Fibroblast of the aortic adventitia (primary cell): ENCODE measurements at places on chromosomes 6 and 20. TPM values are rescaled to one million over a fixed set of nuclear protein-coding genes. Genes with fewer than 3 reads are reported as not detected.
A peak's percentile ranks its signal among the peaks of the same experiment; 100 is the strongest.

- DNase-seq: no peak
Measured at GRCh38 chr20:49405696-49406095, 76.8 kb downstream of the KCNB1 start.

DNA sequence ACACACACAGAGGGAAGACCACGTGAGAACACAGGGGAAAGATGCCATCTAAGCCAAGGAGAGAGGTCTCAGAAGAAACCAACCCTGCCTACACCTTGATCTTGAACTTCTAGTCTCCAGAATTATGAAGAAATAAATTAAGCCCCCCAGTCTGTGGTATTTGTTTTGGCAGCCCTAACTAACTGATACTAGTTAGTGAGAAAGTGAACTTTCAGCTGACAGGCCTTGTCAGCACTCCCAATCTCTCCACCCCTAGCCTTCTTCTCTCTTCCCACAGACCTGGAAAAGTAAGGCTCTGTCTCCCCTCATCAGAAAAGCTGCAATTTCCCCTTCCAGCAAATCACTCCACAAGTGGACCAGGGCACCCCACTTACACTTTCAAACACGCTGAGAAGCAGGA lies 108.6 kb upstream of the CDYL start:
- DNase-seq: no peak

DNA sequence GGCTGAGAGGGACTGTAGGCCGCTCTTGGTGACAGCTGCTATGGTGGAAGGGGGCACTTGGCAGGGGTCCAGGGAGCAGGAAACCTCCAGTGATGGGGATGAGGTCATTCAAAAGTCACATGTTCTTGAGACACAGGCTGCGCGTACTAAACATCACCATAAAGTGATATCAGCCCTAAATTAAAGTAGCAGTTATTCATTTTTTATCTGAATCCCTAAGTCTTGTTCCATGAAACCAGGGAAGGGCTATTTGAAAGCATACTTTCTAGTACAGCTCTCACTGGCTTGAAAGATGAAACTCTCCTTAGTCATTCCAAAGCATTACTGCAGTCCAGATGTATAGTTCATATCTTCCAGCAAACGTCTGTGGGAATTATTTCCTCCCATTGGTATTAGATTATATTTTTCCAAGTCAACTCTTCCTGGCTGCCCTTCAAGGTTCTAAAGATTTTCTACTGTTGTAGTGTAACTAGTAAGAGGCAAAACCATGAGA lies 373.1 kb downstream of the CD109 start:
- peak; percentile 88 for DNase-seq

- DNase-seq: no peak
Measured at GRCh38 chr6:131387562-131388447, 185.2 kb upstream of the ARG1 start.

DNA sequence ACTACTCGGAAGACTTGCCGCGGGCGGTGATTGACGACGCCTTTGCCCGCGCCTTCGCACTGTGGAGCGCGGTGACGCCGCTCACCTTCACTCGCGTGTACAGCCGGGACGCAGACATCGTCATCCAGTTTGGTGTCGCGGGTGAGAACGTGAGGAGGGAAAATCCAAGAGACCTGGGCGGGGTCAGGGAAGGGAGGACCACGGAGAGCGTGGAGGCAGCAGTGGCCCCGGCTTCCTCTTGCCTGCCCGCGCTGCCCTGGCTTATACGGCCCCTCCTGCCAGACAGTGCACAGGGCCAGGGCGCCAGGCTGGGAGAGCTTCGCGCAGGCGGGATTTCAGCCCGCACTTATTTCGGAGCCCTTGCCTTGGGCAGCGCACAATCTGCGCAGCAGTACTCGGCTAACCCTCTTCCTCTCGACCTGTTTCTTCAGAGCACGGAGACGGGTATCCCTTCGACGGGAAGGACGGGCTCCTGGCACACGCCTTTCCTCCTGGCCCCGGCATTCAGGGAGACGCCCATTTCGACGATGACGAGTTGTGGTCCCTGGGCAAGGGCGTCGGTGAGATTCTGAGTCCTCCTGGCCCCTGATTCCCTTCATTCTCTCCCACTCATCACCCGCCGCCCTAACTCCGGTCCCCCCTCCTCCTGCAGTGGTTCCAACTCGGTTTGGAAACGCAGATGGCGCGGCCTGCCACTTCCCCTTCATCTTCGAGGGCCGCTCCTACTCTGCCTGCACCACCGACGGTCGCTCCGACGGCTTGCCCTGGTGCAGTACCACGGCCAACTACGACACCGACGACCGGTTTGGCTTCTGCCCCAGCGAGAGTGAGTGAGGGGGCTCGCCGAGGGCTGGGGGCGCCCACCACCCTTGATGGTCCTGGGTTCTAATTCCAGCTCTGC lies 2.0 kb downstream of the MMP9 start:
- DNase-seq: no peak

- no peak for DNase-seq
Measured at GRCh38 chr6:85417336-85417735, 32.5 kb upstream of the NT5E start.

- no peak for DNase-seq
Measured at GRCh38 chr6:148828047-148828446, 81.2 kb downstream of the UST start.

DNA sequence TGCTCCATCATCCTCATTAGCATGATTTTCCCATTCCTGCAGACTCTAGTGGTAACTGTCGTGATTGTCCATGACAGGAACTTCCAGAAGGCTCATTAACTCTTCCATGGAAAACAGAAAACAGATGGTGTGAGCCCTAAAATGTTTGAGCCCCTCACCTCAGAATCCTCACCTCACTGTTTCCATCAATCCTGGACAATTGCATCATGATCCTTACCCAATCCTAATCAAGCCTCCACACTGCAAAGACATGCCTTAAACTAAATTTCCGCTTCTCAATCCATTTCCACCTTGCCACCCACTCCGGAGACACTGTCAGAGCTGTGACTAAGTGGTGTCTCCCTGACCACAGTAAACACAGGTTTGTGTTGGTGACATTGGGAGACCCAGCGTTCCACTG lies 311.0 kb upstream of the JARID2 start:
- no peak for DNase-seq

GRCh38 chr6:39945626-39946025 lies 11.4 kb upstream of the MOCS1 start:
- DNase-seq: no peak

GRCh38 chr20:25007491-25008305 lies 15.1 kb upstream of the APMAP start:
- no peak for DNase-seq

DNA sequence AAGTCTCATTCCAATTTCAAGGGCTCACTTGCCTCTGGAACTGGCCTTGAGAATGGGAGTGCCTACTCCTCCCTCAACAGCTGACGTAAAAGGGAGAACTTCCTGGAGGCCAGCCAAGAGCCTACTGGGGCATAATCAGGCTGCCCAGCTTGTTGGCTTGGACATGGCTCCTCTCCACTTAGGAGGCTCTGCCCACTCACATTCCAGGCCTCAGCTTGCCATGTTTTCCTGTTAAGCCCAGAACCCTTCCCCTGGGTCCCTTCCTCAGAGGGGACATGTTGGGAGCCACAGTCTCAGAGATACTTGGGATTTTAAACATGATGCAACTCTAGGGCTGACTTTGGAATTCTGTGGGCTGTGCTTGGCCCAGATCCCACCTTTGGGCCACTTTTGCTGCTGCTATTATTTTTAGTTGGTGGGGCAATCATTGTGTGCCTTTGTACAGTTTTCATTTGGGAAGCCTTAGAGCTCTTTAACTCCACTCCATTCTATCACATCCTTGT lies 31.5 kb upstream of the ADTRP start:
- DNase-seq: peak; percentile 96

DNA sequence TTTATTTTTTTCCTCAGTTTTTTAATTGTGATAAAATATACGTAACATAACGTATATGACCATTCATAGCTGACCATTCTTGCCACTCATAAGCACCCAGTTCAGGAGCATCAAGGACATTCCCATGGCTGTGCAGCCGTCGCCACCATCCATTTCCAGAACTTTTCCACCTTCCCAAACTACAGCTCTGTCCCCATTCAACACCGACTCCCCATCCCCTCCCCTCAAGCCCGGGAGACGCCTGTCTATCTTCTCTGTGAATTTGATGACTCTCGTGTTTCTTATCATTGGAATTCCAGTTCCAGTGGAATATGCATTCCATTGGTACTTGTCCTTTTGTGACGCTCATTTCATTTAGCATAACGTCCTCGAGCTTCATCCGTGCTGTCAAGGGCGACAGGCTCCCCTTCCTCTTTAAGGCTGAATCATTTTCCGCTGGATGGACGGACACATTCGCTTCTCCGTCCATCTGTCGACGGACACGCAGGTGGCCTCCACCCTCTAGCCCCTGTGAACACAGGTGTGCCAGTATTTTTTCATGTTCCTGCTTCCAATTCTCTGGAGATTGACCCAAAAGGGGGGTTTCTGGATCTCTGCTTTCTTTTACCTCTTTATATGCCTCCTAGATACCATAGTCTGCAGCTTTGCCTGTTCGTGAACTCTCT lies 88.1 kb downstream of the YTHDF1 start:
- DNase-seq: no peak

- no peak for DNase-seq
Measured at GRCh38 chr20:21395666-21396598, 1.4 kb downstream of the NKX2-4 start.

- no peak for DNase-seq
Measured at GRCh38 chr6:112287577-112288225, 33.3 kb upstream of the LAMA4 start.

- DNase-seq: peak; percentile 83
Measured at GRCh38 chr6:124961777-124962638, at the start of gene RNF217. Gene RNF217 (plus strand): TSS chr6:124962437. CDS start chr6:124962545, 108 bp downstream.

GRCh38 chr6:518218-518617 lies 126.7 kb downstream of the IRF4 start:
- DNase-seq: peak; percentile 3

GRCh38 chr6:119476554-119476953 lies 127.0 kb upstream of the MAN1A1 start:
- no peak for DNase-seq

DNA sequence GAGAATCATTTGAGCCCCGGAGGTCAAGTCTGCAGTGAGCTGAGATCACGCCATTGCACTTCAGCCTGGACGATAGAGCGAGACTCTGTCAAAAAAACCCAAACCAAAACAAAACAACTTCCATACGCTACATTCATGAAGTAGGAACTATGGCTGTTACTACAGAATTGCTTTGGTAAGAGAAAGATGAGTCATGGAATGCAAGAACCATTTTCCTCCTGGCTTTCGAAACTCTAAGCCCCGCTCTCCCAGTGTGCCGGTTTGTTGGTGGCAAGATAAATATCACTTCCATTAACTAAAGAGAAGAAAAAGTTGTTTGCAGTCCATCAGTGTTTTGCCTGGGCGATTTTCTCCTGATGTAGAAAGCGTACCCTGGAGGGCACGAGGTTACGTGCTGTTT lies 61.3 kb downstream of the ZDHHC14 start:
- peak; percentile 16 for DNase-seq

GRCh38 chr6:347232-347631 lies 44.3 kb upstream of the IRF4 start:
- DNase-seq: no peak

GRCh38 chr6:116633685-116634084 lies 17.4 kb downstream of the RSPH4A start:
- DNase-seq: no peak

DNA sequence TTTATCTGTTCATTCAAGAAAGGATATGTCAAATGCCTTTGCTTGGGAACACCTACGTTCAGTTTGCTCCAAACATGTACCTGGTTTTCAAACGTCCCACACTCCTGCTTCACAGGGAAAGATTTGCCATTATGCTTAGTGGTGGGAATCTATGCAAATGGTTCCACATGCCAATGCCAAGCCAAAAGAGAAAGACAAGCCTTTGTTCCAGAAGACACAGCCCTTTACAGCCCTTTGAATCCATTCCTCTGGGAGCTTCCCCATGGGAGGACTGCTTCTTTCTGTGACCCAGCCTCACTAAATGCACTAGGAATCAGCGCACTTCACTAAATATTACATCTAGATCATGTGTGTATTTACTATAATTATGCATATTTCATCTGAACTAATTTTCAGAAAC lies 619.5 kb downstream of the PRKN start:
- DNase-seq: no peak

DNA sequence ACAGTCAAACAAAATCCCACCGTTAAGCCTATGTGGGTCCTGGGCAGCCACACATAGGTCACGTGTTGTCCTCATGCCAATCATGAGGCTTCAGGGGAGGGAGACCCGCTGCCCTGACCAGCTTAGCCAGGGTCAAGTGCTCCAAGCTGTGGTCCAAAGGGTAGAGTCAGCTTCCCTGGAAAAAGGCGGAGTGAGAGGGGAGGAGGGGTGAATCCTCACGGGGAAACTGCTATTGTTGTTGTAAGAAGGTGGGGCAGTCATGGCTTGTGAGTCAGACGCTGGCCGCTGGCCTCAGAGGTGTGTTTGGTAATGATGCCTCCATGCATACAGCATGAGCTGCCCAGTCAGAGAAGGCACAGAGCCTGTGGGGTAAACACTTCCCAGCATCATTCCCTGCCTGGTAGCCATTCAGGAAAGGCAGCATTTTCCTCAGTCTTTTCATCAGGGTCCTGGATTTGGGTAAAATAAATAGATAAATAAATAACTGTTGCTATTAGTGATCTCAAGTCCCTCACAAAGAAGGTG lies 8.7 kb downstream of the CST3 start:
- peak; percentile 92 for DNase-seq

DNA sequence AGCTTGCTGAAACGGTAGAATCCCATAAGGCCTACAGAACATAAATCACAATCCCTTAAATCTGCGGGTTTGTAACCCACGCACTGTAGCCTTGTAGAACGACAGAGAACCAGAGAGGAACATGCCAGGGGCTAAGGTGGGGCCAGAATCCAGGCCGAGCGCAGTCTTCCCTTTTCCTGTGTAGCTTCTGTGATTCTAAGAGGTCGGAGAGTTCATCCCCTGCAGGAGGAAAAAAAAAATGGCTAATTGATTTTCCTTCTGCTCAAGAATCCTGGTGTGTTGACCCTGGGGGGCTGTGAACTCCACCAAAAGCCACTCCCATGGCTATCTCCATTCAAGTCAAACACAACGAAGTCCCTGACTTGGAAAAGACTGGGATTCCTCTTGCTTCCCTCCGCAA lies 96.3 kb downstream of the SPTLC3 start:
- DNase-seq: no peak

DNA sequence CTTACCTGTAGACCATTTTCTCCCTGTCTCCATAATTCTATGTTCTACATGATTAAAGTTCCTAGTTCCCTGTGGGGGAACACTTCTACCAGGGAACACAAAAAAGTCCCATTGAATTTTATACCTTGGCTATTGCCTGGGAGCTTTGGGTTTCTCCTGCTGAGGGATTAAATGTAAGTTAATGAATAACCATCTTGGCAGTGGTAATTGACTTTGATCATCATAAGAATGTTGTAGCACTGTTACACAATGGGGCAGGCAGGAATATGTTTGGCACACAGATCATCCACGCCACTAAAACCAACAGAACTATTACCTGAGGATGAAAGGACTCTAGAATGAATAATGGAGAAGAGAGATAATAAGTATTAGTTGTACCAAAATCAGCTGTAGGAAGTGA lies 1106.2 kb upstream of the GJE1 start:
- DNase-seq: no peak

Gene TMEM14B
- total RNA-seq: 98.1 and 99.3 TPM in 2 replicates

Gene PGC
- total RNA-seq: not detected in 2 replicates

Gene NELFCD
- 14.4 and 46.1 TPM in 2 replicates for total RNA-seq

Gene HMGCLL1
- not detected in 2 replicates for total RNA-seq

Gene METTL24
- 0.09 and 0.16 TPM in 2 replicates for total RNA-seq

Gene FOXQ1
- 1.3 TPM in 1 of 2 replicates, not detected in the other for total RNA-seq

Gene SYS1
- 27.9 and 29.4 TPM in 2 replicates for total RNA-seq

Gene ZCCHC3
- 11.6 and 16.2 TPM in 2 replicates for total RNA-seq

Gene LY86
- total RNA-seq: not detected in 2 replicates

Gene LAMA4
- 306 and 904 TPM in 2 replicates for total RNA-seq
